ENCODE measurements at places on chromosomes 1 and 21. TPM values are rescaled to one million over a fixed set of nuclear protein-coding genes. Genes with fewer than 3 reads are reported as not detected.

Gene KRTCAP2
- total RNA-seq = 207 TPM

Gene GNG4
- total RNA-seq = 0.54 TPM

Gene DISP1
- 7.1 TPM for total RNA-seq

Gene CCDC18
- total RNA-seq = 16.9 TPM

Gene TCHH
- total RNA-seq = 0.07 TPM

Gene SH3BGR
- 6.9 TPM for total RNA-seq
